ENCODE measurements at places on chromosomes 16 and 17.

DNA sequence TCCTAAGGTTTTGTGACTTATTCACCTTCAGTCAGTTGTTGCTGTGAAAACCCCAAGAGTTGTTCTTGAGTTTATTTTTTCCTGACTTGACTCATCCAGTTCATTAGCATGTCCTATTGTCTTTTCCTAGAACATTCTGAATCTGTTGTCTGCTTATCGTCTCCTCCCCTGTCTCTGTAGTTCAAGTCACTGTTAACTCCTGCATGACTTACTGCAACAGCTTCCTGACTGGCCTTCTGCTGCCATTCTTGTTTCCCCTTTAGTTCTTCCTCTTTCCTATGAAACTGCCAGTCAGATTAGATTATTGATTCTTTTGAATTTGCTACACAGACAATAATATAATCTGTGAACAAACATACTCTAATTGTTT lies 161.5 kb downstream of the FTO start:
- no peak for DNase-seq

DNA sequence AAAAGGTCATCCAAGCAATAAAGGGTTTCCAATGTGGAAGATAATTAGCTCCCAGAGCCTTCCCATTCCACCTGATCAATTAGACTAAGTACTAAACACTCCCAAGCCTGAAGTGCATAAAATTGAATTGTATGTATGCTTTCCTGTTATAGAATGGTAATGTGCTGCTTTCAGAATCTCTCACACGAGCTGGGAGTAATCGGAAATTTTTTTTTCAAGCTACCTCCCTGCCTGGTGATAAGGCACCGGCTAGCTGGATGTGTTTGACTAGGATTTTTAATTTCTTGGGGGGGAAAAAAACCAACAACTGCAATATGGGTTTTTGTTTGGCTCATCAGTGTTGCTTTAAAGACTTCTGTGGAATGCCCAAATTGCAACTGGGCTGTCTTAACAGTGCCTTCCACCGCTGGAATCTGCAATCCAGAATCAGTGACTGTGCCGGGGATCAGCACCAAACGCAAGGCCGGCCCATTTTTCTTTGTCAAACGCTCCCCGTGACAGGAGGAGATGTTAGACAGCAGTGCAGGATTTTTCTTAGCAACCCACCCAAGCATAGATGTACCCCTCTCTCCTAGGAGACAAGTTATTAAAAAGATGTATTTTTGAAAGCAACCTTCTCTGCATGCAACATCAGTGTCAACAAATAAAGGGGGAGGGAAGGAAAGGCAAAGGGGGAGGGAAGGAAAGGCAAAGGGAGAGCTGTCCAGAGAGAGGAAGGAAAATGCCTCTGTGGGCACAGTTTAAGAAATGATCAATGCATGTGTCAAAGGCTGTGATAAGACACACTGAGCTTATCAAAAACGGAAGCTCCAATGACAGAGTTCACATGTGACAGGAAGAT lies 387.2 kb downstream of the NPIPA8 start:
- no peak for DNase-seq

- no peak for DNase-seq
Measured at GRCh38 chr17:47802341-47803022, 19.1 kb downstream of the OSBPL7 start.

- DNase-seq, result no peak
Measured at GRCh38 chr17:31085563-31085962, 9.2 kb upstream of the NF1 start.

- no peak for DNase-seq
Measured at GRCh38 chr17:19411631-19412030, 599 bp downstream of the RNF112 start.

- no peak for DNase-seq
Measured at GRCh38 chr16:28290859-28291254, 1.5 kb upstream of the SBK1 start.

DNA sequence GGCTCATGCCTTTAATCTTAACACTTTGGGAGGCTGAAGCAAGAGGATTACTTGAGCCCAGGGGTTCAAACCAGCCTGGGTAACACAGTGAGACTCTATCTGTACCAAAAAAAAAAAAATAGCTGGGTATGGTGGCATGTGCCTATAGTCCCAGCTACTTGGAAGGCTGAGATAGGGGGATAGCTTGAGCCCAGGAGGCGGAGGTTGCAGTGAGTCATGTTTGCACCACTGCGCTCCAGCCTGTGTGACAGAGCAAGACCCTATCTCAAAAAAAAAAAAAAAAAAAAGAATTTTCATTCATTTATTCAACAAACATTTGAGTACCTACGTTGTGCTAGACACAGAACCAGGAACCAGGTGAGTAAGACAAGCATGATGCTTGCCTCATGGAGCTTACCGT lies 73.6 kb upstream of the MRTFB start:
- no peak for DNase-seq

GRCh38 chr16:10502776-10503175 lies 77.6 kb downstream of the EMP2 start:
- no peak for DNase-seq

DNA sequence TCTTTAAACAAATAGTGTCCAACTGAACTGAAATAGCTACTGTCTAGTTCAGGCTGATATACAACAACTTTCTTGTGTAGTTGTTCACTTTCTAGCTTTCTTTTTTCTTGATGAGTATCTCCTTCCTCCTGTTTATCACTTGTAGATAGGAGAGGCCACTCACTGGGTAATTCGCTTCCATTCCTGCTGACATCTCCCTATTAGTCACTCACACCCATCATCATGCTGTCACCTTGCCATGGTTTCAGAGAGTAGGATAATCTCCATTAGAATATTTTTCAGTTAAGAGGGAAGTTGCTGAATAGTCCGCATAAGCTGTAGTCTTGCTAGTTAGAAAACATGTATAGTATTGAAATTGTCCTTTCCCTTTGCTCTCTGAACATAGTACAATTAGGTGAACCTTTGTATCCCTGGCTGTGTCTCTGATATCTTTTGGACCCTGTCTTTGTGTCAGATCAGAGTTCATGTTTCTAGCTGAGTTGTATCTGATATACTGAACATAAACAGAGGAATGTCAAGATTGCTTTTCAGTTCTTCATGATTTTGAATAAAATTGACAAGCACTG lies 64.4 kb upstream of the RASL10B start:
- DNase-seq, result no peak

DNA sequence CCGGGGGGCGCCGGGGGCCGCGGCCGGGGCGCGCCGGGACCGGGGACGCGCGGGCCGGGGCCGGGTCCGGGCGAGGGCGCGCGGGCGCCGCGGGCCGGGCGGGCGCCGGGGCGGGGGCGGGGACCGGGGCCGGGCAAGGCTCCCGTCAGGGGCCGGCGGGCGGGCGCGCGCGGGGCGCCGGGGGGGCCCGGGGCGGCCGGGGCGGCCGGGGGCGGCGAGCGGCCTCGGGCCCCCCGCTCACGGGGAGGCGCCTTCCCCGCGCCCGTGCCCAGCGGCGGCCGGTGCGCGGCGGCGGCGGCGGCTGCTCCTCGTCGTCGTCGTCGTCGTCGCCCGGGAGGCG lies 563 bp downstream of the ZCCHC14 start:
- DNase-seq, result no peak

DNA sequence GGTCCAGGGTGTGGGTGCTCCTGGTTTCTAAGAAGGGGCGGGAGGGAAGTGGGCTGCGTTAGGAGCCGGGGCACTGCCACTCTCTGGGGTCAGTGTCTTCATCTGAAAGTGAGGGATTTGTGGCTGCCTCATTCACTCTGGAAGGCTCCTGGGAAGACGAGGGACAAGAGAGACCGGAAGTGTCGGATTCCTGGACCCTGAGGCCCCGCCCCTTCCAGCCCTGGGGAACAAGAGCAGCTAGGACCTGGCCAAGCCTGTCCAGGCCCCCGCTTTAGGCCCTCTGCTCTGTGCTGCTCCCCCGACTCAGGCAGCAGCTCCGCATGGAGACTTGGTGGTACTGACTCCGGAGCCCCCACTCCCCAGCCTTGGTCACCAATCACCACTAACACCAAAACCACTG lies 6.5 kb downstream of the LGALS3BP start:
- DNase-seq, result no peak

DNA sequence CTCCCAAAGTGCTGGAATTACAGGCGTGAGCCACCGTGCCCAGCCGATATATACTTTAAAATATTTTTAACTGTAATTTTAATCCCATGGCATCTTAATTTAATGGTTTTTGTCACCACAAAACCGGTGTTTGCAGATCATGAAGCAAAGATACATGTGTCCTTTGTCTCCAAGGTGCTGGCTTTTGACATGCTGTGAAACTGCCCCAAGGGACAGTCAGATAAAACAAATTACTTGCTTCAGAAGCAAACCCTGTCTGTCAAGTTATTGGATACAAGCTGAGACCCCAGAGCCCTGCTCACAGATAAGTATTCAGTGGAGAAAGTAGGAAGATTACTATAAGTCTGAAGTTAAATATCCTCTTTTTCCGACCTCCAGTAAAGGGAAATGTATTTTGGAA lies 39.8 kb downstream of the ARL4D start:
- DNase-seq, result no peak

- DNase-seq, result no peak
Measured at GRCh38 chr17:15233022-15233805, 31.9 kb downstream of the PMP22 start.

DNA sequence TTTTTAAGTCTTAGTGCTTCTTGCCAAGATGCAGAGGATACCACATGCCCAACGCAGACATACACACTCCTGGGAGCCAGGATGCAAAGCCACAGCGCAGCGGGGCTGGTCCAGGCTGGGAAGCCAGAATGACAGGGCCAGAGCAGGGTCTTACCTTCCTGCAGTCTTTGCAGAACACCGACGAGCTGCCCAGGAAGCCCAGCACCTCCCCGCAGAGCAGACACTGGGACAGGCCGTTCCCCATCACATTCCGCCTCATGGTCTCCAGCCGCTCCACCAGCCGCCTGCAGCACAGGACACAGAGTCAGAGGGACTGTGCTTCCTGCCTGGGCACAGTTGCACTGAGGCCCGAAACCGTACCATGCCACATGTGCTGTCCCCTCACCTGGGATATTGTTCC lies 33.3 kb downstream of the RPH3AL start:
- no peak for DNase-seq

GRCh38 chr17:57050306-57050705 lies 34.7 kb upstream of the AKAP1 start:
- DNase-seq, result no peak

GRCh38 chr17:8835631-8836364 lies 31.7 kb downstream of the PIK3R6 start:
- peak; percentile 68 for DNase-seq

- no peak for DNase-seq
Measured at GRCh38 chr17:35540589-35541404, 3.3 kb upstream of the SLFN12L start.

GRCh38 chr17:351875-352420 lies 659 bp downstream of the RPH3AL start:
- no peak for DNase-seq

GRCh38 chr16:1950559-1950958 lies 3.9 kb downstream of the RPL3L start:
- DNase-seq, result no peak

DNA sequence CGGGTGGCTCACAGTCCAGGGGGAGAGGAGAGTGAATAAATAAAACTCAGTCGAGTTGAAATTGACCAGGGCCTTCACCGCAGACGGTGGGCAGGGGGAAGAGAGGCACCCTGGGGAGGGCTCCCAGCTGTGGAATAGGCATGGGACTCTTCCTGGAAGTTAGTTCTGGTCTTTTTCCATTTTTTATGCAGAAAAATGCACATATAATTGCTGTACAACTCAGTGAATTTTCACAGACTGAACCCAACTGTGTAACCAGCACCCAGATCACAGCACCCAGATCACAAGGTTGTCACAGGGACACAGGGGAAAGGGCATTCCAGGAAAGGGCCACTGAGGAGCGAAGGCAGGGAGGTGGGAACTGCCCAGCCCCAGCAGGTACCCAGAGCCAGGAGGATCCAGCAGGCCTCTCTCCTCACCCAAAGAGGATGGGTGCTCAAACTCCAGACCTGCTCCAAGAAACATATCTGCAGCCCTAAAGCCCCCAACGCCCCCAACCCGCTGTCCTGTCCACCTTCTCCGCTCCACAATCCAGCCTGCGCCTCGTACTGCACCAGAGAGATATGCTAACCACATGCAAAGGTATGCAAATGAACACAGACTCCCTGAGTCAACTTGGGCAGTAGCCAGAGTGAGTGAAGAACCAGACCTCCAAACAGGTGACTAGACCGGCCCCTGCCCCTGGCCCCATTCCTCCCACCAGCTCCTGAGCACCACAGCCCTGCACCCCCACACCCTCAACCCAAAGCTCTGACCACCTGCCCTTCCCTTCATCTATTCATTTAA lies 29.1 kb upstream of the EIF1 start:
- no peak for DNase-seq

DNA sequence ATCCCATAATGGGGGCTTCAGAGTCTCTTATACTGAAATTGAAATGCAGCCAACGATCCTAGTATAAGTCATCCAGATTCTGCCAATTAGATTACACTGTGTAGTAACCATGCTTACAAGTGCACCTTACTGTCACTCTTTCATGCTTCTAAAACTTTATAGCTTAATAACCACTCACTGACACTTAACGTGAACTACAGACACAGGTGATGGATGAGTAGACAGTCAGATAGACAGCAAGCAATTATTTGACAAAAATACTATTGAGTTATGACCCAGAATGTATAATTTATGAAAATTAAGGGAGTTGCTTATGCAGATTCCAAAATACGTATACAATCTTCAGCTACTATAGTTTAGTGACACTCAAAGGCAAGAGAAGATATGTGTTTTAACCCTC lies 6.3 kb downstream of the CDH8 start:
- no peak for DNase-seq

GRCh38 chr17:37833237-37833859 lies 88.5 kb upstream of the HNF1B start:
- DNase-seq, result no peak

DNA sequence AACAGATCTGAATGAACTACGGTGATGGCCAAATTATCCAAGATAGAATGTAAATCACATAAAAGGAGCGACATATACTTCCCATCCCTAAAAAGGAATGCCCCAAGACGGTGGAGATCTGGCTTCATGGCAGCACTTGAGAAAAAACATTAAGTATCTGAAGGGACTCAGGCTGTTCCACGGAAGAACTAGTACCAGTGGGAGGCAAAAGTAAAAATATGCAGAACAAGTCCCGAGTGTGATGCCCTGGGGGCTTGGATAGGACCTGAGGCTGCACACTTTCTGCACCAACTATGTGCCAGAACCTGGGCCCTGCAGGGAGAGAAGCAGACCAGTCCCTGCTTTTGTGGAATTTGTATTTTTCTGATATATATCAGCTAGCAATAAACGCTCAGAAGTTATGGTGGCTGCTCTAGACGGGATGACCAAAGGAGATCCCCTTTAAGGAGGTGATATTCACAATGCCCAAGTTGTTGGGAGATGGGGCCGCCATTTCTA lies 539 bp upstream of the CKLF start:
- DNase-seq, result no peak

GRCh38 chr17:70345061-70345460 lies 175.7 kb downstream of the KCNJ2 start:
- DNase-seq, result no peak

Data from osteocyte (in vitro differentiated cells).